ENCODE measurements at places on chromosomes 16 and 17. TPM values are rescaled to one million over a fixed set of nuclear protein-coding genes. Genes with fewer than 3 reads are reported as not detected.

DNA sequence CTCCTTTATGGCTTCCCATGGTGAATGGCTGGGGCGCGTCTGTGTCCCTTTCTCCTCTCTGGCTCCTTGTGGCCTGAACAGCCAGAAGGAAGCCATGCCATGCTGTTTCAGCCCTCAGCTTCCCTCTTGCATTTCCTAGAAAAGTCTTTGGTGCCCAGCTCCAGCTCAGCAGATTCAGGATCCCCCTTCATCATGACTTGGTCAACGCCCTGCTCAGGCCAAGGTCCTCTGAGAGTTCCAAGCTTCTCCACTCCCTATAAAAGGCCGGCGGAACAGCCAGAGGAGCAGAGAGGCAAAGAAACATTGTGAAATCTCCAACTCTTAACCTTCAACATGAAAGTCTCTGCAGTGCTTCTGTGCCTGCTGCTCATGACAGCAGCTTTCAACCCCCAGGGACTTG, at the start of gene CCL13:
TSS of gene CCL13 (plus strand) at position 287 of the 400 bp plus-strand sequence. CDS start at position 334, 47 bp downstream.
- DNase-seq, result no peak

The LLGL1 gene
- total RNA-seq, result 26.0 TPM

GRCh38 chr16:78097548-78097947, 1.9 kb upstream of the WWOX start:
- no peak for DNase-seq

- no peak for DNase-seq
Observed at GRCh38 chr16:680967-681745, 946 bp downstream of the STUB1 start.

DNA sequence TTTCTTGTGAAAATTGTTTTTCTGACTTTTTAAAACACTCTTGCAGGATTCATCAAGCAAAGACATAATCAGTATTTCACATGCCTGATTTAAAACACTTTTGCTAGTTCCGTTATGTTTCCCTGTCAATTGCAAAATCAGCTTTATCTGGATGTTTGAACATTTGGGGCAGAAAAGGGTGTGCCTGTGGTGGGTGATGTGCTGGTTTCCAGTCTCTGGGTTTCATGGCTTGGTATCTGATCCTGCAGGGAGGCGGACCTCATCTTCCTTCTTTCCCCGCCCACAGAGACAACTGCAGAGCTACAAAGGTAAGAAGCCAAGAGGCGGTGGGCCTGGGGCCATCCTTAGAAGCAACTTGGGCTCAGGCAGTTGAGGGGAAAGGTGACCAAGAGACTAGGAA, 41.8 kb downstream of the NLRC5 start:
- no peak for DNase-seq

DNA sequence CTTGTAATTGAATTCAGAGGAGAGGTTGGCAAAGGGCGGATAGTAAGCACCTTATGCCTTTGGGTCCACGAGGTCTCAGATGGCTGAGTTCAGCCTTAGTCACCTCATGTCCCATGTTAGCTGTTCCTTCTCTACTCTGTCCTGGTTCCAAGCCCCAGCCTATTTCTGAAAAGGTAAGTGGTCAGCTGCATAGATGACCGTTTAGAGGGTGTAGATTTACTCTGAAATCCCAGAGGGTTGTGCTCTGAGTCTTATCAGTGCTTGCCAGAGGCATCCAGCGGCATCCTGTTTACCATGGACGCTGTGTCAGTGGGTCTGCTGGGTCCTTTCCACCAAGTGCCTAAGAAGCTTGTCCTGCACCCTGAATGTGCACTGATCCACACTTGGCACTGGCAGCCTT, 1.9 kb downstream of the ZNF778 start:
- DNase-seq, result no peak

GRCh38 chr17:43723697-43724359, 34.8 kb downstream of the SOST start:
- DNase-seq, result no peak

DNA sequence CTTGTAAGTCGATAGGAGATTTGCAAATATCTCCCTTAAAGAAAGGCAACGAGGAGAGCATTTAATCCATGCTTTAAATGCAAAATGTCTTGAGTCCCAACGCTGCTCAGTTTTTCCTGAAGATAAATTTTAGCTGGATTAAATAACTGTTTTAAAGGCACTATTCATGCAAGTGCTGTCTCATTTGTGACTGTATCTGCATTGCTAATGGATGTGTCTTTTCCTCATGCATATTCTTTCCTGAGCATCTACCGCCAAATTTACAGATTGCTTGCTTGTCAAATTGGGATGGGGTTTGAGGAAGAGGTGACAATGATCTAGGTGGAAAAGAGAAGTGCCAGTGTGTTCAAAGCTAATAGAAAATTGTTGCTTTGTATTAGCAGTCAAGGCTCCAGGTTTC, 106.9 kb downstream of the RBFOX1 start:
- no peak for DNase-seq

DNA sequence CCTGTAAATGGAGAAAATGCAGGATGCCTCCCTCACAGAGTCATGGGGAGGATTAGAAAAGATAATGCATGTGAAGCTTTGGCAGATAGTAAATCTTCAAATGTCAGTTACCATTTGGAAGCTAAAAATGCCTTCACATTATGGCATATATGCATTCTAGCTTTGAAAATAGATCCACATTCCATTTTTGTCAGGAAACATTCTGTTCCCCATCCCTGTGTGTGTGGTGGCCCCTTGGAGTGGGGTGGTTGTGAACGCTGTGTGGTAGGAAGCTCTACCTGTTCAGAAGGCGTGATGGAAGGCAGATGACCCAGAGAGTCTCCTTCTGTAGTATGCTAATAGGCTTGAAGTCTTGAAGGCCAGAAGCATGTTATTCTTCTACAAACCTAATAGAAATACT, 242.0 kb downstream of the HAPSTR1 start:
- DNase-seq, result no peak

The PRR11 gene
- 5.0 TPM for total RNA-seq

DNA sequence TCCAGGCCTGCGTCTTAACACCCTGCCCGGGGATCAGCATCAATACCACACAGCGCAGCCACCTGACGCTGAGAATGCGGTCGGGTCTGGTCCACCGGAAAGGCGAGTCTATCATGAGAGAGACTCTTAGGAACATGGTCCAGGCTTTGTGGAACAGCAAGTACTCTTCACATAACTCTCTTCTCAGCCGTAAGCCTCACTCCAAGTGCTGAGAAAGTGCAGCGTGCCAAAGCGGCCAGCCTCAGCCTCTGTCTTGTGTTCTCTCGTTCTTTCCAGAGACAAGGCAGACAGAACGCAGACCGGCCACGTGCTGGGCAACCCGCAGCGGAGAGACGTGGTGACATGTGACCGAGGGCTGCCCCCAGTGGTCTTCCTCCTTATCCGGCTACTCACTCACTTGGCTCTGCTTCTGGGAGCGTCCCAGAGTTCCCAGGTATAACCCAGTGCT, 34.4 kb upstream of the ENDOV start:
- DNase-seq, result no peak

- DNase-seq, result no peak
Observed at GRCh38 chr16:67108931-67109406, 772 bp upstream of the PHAF1 start.
